ENCODE measurements at places on chromosomes 6 and 20.

- DNase-seq, result no peak
Observed at GRCh38 chr6:27502508-27503435, 29.9 kb upstream of the ZNF184 start.

DNA sequence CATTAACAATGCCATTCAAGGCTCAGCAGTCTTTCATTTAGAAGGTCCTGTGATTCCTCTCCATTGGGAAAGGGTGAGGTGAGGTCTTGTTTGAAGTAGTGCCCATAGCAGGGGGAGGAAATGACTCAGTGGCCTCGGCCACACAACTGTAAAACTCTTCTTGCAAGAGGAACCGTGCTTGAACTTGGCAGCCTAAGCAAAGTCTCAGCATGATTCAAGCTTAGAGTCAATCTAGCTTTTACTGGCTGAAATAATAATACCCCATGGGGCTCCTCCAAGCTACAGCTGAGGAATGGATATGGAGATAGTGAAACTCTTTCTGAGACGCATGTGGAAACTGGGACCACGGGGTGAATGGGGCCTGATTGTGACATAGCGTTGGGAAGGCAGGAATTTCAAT lies 428.2 kb downstream of the BMP2 start:
- no peak for DNase-seq

DNA sequence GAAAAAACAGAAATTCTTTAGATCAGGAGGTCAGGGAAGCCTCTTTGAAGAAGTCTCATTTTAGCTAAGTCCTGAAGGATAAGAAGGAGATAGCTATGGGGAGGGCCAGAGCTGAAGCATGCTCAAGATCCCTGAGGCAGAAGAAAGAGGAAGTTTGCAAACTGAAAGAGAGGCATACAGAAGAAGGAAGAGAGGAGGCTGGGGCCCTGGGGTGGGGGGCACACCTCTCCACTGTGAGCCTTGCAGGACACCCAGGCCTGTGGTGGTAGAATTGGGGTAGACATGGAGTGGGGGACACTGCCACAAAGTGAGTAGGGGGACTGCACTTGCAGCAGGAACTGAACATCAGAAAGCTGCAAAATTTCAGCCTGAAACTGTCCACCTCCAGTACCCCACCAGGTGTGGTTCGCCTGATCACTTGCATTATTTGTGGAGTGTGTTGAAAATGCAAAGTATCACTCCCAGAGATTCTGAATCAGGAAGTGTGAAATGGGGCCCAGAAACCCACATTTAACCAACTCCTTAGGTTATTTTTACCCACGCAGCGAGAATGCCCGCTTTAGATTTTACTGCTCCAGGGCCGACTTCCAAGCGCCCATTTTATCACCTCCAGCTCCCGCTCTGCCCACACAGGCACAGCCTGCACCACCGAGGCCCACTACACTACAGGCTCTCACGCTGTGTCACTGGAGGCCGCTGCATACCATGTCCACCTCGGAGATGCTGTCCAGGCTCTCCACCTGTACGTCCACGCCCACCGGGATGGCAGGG lies 44.0 kb downstream of the GABRR2 start:
- DNase-seq, result no peak

- DNase-seq, result no peak
Observed at GRCh38 chr6:21259660-21260059, 333.9 kb upstream of the SOX4 start.

GRCh38 chr6:169933839-169934698 lies 182.6 kb downstream of the ERMARD start:
- DNase-seq, result no peak

DNA sequence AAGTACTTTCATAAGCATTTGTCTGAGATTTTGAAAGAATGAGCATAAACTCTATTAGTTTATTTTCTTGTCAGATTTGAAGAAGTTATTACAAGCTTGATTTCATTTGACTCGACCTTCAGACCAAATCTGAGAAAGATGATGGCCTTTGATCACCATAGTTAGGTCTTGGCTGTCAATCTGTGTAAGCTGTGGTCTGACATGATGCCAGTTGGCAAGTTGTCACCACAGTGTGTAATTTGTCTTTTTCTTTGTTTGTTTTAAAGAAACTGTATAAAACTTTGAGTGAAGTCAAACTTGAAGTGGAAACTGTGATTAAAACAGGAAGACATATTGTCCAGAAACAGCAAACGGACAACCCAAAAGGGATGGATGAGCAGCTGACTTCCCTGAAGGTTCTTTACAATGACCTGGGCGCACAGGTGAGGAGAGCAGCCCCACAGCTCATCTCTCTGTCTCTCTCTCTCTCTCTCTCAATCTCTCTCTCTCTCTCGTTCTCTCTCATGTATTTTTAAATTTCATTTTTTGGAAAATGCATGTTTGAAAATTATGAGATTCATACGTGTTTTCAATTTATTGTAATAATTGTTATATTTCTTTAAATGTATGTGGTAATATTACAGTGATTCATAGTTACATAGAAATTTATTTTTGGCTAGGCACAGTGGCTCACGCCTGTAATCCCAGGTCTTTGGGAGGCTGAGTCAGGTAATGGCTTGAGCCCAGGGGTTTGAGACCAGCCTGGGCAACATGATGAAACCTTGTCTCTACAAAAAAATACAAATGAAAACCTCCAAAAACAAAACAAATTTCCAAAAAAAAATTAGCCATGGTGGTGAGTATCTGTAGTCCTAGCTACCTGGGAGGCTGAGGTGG lies 208.1 kb downstream of the UTRN start:
- DNase-seq, result no peak

GRCh38 chr6:112194511-112194910 lies 59.9 kb downstream of the LAMA4 start:
- DNase-seq, result no peak

GRCh38 chr6:15941168-15941567 lies 187.7 kb upstream of the MYLIP start:
- no peak for DNase-seq

DNA sequence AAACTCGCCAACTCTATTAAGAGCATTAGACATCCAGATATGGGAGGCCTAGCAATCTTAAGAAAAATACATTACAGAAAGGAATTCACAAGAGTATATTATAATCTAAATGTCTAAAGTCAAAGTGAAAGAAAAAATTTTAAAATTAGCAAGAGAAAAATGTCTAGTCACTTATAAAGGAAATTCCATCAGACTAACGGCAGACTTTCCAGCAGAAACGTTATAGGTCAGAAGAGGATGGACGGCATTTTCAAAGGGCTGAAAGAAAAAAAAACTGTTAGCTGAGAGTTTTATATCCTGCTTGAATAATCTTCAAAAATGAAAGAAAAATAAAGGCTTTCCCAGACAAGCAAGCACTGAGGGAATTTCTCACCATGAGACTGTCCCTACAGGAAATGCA lies 269.0 kb downstream of the HDGFL1 start:
- DNase-seq, result no peak

DNA sequence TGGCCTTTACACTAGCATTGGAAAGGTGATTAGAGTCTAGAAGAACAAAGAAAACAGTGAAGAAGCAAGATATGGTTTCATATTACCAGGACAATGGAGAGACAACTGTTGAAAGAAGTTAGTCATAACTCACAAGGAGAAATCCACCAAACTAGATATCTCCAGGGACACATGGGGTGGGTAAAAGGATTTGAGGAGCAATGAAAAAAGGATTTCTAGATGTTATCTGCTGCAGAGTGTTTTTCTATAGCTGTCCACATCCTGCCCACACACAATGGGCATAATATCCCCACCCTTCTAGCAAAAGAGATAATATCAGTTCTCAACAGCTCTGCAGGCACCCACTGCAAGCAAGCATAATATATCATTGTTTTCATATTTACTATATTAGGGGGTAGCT lies 303.1 kb downstream of the HAO1 start:
- no peak for DNase-seq

DNA sequence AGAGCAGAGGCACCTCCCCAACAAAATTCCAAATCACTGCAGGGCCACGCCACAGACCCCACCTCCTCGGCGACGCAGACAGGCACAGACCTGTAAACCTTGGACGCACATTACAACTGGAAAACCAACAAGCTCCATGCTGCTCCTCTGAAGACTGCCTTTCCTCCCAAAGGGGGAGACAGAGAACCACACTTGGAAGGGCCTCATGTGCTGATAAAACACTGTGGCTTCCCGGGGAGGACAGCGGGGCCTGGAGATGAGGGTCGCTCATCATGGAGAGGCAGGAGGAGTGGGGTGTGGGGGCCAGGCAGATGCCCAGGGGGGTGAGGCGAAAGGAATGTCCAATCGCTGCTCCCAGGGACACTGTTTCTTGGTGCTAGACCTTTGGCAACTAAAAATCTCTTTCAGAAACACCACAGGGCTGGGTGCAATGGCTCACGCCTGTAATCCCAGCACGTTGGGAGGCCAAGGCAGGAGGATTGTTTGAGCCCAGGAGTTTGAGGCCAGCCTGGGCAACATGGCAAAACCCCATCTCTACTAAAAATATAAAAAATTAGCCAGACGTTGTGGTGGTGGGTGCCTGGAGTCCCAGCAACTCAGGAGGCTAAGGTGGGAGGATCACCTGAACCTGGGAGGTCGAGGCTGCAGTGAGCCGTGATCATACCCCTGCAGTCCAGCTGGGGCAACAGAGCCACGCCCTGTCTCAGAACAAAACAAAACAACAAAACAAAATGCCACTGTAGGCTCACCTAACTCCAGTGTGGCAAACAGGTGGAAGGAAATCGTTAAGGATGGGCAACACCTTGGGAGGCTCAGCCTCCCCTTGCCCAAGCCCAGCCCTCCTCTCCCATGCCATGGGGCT lies 53.8 kb downstream of the ABHD12 start:
- no peak for DNase-seq

DNA sequence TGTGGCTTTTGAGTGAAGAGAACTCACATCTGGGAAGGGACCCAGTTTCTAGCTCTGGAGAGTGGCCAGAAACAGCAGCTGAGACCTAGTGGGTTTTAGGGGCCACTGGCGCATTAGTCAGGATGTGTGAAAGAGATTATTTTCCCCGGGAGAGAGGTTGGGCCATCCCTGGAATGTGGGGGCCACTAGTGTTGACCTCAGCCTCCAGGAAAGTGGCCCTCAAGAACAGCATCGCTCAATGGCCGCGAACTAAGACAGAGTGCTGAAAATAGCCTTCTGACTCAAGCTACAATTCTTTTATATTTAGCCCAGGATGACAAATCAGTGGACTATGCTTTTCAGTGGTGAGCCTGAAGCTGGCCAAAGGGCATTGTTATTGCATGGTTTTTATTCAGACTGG lies 210.4 kb upstream of the RNF24 start:
- no peak for DNase-seq

DNA sequence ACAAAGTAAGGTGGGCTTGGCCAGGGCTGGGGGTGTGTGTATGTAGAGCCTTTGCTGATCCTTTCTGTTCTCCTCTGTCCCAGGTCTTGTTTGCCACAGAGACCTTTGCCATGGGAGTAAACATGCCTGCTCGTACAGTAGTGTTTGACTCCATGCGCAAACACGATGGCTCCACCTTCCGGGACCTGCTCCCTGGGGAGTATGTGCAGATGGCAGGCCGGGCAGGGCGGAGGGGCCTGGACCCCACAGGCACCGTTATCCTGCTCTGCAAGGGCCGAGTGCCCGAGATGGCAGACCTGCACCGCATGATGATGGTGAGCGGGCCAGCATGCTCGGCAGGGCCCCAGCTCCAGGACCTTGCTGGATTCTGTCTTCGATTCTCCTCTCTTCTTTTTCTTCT lies 6.2 kb downstream of the DXO start:
- no peak for DNase-seq

GRCh38 chr6:154661768-154662167 lies 71.4 kb upstream of the SCAF8 start:
- DNase-seq, result no peak

DNA sequence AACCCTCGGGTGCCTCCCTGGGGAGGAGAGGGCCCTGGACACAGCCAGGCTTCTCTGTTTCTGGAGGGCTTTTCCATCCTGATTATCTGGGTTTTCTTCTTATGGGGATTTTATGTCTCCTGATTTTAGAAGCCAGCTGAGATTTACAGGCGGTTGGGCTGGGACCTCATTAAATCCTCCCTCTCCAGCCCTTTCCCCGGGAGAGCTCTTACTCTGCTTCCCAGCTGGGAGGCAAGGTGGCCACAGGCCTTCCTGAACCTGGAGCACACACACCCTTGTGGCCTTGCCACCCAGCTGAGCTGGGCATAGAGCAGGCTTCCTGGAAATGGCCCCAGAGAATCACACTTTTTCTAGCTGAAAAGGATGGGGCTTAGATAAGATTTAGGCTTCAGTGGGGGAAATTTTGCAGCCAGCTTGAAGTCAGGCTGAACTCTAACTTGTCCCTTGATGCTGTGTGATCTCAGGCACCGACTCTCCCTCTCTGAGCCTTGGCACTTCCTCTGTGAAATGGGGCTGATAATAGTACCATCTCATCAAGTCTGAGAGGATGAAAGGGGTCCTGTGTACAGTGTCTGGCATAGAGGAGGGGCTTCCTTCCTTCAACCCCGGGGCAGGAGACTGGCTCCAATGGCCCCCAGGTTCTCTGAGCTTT lies 16.6 kb downstream of the VSTM2L start:
- no peak for DNase-seq

DNA sequence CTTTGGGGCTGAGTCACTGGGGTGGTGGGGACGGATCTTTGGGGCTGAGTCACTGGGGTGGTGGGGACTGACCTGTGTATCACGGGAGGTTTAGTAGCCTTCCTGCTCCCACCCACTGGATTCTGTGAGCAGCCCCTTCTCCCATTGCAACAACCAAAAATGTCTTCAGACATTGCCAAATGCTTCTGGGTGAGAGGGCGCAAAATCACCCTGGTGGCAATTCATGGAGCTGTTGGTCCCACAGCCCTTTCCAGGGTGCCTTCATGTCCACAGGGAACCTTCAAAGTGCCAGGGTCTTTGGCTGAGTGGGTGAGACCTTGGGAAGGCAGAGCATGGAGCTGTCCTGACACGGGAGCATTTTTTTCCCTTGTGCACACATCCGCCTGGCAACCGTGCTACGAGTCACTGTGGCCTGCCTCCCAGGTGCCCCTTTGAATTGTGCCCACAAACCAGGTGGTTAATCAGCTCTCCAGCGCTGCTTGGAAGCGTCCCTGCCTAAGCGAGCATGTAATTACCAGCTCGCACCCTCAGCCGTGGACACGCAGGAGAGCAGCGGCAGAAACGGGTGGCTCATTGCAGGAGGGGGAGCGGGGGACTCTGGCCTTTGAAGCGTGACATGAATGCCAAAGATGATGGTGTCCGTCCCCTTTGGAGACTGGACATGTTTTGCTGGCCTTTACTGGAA lies 27.4 kb upstream of the APCDD1L start:
- no peak for DNase-seq

- DNase-seq, result no peak
Observed at GRCh38 chr6:167045828-167046580, 46.8 kb downstream of the CEP43 start.

- no peak for DNase-seq
Observed at GRCh38 chr6:165725201-165725600, 62.2 kb upstream of the PDE10A start.

GRCh38 chr6:117417851-117418250 lies 7.9 kb downstream of the ROS1 start:
- DNase-seq, result no peak

- DNase-seq, result no peak
Observed at GRCh38 chr6:104537180-104537579, 322.5 kb downstream of the HACE1 start.

- no peak for DNase-seq
Observed at GRCh38 chr6:81735756-81736380, 16.6 kb downstream of the TENT5A start.

- no peak for DNase-seq
Observed at GRCh38 chr20:43017241-43018030, 172.3 kb downstream of the PTPRT start.
